ENCODE measurements at places on chromosomes 1 and 21.
A peak's percentile ranks its signal among the peaks of the same experiment; 100 is the strongest.

DNA sequence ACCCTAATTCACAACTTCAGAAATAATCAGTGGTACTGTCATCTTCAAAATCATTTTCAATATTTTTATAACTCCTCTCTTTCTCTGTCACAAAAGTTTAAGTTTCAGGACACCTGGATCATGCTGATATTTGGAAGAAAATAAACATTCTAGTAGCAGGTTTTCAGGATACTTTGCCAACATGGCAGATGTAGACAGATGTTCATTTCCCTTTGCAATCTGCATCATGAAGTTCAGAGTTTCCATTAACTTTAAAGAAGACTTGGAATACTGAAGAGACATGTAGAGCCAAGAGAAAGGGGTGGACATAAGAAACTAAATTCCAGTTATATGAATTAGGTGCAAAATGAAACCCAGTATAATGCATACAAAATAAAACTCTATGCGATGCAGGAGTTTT, 218.1 kb downstream of the USH2A start:
- DNase-seq = no peak

- no peak for DNase-seq
Measured at GRCh38 chr1:86146566-86146965, 10.0 kb downstream of the COL24A1 start.

DNA sequence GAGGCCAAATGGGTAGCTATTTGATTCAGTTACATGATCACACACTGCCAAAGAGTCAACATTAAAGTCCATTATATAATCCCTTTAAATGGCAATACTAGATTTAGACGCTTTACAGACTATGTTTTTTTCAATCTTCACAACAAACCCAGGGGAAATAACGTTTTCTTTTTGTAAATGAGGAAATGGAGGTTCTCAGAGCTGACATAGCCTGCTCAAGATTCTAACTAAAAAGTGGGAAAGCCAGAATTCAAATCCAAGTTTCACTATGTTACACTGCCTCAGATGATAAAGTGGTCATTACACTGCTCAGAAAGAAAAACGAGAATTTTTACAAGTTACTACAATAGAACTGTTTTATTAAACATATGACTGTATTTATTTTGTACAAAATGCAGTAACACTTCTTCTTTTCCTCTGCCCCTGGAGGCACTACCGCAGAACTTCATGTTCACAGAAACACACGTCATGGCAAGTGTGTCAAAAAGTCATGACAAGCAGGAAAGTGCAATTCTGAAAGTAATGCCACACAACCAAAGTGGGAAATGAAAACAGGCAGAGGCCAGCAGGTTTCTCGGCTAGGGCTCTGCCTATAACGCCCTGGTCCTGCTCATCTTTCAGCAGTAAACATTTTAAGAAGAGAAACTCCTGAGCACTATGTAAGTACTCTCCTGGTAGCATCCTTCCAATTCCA, 19.0 kb downstream of the THEMIS2 start:
- peak; percentile 56 for DNase-seq

DNA sequence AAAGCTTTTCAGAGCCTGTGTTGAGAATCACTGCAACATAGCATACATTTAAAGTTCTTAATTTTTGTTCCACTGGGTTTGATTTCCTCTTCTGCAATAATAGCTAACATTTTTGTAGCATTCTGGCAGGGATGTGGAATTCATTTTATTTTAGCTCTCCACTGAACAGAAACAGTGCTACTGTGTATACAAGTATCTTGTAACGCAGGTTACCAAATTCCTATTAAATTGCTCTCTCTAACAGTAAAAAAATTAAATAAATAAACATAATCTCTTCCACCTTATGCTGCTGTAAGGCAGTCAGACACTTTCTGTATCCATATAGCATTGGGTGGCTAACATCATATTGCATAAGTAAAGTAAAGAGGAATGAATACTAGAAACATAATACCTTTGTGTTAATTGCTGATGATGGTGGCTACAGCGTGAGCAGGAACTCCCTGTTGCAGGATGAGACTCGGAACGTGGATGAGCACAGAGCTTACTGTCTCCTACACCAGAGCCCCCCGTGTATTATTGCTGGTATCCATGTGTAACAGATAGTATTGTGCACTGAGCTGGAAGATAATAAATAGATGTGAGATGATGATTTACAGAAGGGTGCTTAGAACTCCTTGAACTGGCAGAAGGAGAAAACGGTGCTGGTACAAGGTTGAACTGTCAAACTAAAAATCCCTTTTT, 276.9 kb upstream of the SNX7 start:
- DNase-seq = no peak

GRCh38 chr1:1173793-1174415, at the start of gene TTLL10:
TSS of gene TTLL10 (plus strand) at chr1:1173880. CDS start at chr1:1179216, 5,336 bp downstream.
- peak; percentile 67 for DNase-seq

DNA sequence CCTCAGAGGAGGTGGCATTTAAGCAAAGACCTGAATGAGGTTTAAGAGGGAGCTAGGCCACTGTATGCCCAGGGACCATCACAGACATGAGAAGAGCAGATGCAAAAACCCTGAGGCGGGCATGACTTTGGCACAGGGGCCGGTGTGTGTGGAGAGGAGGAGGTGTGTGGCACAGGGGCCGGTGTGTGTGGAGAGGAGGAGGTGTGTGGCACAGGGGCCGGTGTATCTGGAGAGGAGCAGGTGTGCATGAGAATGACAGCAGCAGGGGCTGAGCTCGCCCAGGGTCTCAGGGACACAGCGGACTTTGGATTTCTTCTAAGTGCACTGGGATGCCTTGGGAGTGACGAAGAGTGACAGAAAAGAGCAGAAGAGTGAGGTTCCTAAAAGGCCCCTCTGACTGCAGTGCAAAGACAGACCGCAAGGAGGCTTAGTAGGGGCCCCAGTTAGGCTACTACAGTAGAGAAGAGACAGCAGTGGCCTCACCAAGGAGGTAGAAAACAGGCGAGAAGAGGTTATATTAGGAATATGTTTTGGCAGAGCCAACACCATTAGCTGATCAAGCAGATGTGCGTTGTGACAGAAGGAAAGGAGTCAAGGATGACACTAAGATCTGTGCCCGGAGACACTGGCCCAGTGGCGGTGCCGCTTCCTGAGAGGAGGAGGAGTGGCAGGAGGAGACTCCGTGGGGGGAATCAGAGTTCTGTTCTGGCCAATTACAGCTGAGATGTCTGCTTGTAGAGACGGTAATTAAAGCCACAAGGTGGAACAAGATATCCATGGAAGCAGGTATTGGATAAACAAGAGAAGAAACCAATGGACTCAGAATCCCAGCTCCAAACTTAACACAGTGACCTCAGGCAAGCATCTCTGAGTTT, 18.4 kb downstream of the ZBTB17 start:
- no peak for DNase-seq

DNA sequence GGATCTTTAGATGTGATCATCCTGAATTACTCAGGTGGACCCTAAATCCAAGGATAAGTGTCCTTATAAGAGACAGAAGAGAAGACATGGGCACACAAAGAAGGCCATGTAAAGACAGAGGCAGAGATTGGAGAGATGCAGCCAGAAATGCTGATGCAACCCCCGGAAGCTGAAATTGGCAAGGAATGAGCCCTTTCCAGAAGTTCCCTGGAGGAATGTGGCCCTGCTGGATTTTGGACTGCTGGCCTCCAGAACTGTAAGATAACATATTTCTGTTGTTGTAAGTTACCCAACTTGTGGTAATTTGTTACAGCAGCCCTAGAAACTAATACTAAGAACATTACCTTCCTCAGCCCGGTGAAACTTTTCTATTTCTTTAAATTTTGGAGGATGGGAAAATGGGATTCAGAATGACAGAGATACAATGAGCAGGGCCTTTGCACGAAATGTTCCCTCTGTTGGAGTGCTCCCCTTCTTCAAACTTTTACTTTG, 11.2 kb upstream of the PLPP3 start:
- no peak for DNase-seq

DNA sequence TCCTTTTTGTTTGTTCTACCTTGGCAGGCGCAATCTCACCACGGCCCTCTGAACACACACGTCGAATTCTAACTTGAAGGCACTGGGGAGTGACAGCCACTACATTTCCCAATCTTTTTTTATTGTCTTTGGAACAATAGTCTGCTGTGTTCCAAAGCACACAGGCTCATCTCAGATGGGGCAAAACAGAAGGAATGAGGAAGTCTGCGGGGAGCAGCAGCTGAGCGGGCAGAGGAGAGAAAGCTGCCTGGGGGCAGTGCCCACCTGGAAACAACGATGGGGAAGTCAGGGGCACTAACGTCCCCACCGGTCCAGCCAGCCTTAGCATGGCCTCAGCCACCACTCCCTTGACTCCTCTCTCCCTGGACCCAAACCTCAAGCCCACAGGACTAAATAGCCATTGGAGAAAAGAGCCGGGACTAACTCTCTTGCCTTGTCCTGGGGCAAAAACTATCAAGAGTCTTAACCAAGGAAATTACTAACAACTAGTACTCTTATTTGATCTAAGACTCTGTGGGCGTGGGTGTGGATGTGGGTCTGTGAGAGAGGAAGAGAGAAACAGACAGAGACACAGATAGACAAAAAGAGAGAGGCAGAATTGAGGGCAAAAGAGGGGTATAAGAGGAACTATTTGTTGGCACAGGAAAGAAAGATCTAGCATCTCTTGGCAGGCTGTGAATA, 34.2 kb downstream of the SYF2 start:
- no peak for DNase-seq

DNA sequence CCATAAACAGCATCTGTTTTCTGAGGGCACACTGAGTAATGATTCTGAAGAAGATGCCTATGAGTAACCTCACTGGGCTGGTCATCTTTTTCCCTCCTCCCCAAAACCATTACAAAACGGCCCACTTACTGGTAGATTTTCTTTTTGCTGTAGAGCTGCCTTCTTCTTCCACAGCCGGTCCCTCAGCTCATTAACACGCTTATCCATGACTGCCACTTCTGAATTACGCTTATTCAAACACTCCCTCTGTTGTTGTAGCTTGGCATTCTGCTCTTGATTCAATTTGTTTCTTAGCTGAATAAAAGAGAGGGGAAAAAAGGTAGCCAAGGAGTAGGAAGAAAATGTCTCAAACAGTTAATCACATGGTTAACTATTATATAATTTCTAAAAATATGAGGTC, 43.1 kb downstream of the TP53BP2 start:
- no peak for DNase-seq

DNA sequence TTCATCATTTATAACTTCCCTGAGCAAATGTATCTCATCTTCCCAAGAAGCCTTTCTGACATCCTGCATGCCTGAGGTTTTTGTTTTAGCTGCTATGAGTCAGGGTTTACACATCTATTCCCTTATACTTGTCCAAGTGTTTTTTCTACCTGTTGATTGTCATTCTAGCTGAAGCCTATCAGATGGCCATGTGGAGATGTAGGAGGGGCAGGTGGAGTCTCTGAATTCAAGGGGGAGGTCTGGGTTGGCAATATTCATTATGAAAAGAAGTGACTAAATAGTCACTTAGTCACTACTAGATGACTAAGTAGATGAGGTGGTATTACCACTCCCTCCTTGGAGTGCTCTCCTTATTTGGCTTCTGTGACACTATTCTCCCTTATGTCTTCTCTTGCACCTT, 52.4 kb downstream of the XCL1 start:
- no peak for DNase-seq

DNA sequence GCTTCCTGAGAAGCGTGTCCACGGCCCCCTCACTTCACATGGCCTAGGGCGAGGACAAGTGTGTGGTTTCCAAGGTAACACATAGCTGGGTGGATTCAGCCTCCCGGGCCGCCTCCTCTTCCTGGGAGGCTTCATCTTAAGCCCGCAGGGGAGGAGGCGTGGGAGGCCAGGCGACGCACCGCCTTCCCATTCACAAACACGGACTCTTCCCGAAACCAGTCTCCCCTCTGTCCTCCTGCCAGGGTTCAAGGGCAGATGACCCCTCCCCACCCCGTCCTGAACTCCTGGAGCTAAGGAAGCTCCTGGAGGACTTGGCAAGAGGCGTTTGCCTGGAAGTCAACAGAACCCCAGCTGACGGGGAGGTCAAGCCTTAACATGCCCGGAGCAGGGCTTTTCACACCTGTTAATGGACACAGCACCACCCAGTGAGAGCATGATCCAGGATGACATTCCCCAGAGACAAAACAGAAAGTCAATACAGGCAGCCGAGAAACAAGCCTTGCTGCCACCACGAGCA, 56.7 kb downstream of the KCNN3 start:
- DNase-seq = no peak

DNA sequence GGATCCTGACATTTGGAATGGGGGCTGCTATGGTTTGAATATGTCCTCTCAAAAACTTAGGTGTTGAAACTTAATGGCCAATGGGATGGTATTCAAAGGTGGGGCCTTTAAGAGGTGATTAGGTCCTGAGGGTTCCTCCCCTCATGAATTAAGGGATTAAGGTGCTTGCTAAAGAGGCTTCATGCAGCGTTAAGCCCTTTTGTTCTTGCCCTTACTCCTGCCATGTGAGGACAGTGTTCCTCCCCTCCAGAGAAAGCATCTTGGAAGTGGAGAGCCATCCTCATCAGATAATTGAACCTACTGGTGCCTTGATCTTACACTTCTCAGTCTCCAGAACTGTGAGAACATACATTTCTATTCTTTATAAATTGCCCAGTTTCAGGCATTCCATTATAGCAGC, 146.6 kb downstream of the KCNJ6 start:
- DNase-seq = no peak

DNA sequence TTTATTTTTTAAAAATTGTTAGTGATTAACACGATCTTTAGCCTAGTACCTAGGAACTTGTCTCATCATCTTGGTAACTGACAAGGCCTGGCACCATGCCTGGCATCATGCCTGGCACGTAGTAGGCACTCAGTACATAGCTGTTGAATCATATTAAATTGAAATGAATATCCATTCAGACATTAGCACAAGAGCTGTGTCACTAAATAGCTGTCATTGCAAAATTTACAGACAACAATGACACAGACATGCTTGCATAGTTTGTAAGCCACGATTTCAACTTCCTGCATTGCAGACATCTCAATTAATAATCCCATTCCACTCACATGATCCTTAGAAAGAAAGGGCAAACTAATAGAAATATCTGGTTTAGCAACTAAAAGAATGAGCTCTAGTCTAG, 15.4 kb upstream of the PHACTR4 start:
- DNase-seq = no peak

DNA sequence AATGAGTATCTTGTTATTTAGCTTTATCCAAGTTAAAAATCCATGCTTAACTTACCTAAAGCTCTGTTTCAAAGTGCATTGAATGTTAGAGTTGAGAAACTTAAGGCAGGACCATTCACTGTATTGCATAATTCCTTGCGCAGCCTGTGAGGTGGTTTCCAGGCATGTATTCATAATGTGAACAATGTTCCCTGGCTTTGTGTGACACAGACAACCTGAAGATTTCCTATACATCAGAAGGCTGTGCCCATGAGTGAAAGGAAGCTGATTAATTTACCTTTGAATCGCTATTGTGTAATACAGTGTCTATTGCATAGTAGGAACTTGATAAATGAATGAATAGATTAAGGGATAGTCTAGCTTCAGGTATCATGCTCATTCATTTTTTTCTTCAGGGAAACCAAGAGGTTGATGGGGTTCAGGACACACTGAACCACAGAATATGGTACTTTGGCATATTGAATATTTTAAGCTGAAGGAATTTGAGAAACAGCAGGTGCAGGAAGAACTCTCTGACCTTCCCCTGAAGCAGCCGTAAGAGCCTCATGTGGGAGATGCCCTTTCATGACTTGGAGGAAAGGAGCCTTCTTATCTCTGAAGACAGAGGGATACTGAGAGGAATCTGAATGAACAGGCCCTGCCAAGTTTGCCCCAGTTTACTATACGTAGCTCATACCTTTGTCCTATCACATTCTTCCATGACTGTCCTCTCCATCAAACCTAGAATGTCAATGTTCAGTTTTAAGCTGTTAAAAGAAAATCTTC, 88.6 kb upstream of the GNG12 start:
- no peak for DNase-seq
